ENCODE measurements at places on chromosomes 3 and 15.
A peak's percentile ranks its signal among the peaks of the same experiment; 100 is the strongest.

GRCh38 chr3:189911001-189911400, 209.7 kb downstream of the P3H2 start:
- DNase-seq, result no peak

DNA sequence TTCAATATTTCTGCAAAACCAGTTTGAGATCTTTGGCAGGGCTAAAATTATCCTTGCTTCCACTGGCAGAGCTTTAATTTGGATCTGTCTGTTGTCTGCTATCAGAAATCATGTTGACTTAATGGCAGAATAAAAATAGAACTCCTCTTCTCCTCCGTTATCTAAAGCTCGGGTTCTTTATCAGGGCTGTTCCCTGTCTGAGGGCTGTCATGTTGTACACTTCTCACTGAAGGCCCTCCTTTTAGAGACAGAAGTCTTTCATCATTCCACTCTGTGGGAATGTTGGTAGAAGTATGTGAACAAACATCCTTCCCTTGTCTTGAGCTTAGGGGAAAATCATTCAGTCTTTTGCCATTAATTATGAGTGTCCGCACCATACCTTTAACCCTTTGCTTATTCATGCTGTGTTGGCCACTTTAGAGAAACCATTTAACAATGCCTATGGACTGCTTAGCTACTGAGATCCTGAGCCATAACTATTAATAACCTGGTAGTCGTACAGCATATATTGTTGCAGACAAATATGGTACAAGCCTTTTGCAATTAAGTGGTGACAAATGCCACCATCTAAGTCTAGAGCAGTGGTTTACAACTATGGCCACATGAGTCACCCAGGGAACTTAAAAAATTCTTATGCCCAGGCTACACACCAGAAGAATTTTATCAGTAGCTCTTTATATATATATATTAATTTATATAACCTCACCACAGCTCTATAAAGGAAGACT, 226.0 kb upstream of the TPM1 start:
- no peak for DNase-seq

- no peak for DNase-seq
Measured at GRCh38 chr3:138938056-138938876, 8.7 kb downstream of the FOXL2 start.

- no peak for DNase-seq
Measured at GRCh38 chr15:89629829-89630228, 25.4 kb downstream of the KIF7 start.

DNA sequence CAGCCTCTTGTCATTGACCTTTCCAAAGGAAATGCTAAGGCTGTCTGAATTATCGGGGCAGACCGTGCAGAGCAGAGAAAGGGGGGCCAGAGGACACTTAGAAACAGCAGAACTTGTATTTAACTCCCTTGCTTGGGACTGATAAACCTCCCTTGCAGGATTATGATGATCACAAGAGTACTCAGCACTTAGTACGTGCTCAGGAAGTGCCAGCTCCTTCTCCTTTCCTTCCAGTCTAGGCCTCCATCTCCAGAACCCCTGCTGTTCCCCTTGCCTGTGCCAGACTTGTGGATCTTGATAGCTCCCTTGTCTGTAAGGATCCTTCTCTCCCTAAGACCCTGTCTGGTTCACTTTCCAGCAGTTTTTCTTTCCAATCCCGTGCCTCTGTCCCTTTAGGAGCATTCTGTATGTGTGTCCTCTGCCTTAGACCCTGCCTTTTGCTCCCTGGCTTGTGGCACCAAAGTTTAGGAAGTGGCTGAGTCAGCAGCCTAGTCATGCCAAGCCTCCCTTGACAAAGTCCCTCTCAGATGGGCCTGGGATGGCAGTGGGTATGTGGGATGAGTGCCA, 747 bp downstream of the SORD start:
- DNase-seq, result no peak

DNA sequence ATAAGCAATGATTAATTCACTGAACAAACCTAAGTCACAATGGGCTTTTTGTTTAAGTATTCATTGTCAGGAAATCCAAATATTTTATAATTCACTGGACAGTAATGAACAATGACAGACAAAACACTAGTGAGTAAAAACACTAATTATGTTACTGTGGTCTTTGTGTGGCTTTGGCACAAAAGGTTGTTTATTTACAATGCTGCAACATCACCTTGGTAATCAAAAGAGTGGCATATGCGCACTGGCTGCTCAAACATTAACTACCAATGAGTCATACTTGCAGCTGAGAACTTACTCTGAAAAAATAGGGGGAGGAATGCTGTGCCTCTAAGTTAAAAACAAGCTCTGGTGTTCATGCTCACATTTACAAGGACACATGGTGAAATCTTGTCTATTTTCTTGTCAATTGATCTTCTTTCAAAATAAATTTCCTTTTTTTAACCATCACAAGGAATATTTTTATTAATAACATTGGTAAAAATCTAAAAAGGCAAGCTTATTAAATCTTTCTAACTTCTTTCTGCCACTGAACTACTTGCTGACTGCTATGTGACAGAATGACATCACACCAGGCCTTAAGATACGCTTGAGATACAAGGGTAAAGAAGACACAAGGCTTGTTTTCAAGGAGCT, 85.2 kb upstream of the PPIB start:
- DNase-seq, result no peak

DNA sequence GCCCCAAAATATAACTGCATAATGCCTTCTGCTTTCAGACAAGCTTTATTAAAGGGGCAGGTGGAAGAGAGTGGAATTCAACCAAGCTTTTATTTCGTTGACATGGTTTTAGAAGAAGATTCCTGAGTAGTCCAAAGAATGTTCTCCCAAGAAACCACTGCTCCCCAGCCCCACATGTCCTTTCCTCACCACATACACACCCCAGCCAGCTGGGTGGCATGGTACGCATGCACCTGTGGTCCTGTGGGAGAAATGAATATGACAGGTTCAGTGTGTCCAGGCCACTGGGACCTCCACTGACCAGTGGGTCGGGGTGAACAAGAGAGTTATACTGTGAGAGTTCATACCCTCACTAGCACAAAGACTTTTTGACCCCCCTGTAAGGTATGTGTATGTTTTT, 30.2 kb downstream of the ARID3B start:
- DNase-seq, result no peak

GRCh38 chr3:43765521-43765971, 74.8 kb downstream of the ABHD5 start:
- DNase-seq, result no peak

- no peak for DNase-seq
Measured at GRCh38 chr3:117435506-117435905, 725.9 kb downstream of the TUSC7 start.

GRCh38 chr15:45429941-45430792, 51.8 kb upstream of the GATM start:
- peak; percentile 63 for DNase-seq
